ENCODE measurements at places on chromosomes 4 and X.

DNA sequence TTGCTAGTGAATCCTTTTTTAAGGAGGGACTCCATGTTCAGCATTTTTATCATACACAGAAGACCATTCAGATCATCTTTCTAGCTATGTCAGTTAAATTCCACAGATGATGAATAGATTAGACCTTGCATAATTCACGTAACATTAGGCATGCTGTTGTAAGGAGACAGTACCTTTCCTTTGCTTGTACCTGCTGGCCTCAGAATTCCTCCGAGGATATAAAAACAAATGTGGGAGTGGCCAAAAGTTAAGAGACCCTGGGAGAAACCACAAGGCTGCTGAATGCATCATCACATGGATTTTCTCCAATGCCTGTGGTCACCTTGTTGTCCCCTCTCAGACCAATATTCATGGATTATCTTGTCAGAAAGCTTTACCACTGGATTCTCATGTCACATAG lies 201.4 kb downstream of the MAGEB17 start:
- DNase-seq, result no peak

DNA sequence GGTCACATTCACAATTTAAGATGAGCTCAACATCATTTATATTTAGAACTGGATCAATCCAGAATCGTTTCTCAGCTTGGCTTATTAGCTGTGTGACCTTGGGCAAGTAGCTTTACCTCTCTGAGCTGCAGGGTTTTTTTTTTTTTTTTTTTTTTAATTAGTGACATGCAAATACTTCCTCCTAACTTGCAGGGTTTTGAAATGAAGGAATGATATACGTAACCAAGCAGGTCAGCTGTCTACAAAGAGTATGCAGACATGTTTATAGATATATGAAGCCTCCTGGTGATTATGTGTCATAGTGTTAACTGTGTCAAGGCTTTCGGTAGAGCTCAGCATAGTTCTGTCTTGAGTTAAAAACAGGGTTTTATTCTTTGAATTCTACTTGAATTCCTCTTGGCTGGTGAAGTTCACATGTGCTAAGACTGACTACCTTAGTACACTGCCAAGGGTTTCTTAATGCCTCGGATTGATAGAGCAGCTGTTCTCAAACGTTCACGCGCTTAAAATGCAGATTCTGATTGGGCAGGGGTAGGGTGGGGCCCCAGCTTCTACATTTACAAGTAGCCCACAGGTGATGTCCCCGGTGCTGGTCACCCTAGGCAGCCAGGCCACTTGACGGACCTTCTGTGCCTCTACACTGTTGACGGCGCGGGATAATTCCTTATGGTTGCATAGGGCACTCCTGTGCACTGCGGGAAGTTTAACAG lies 654 bp upstream of the STS start:
- no peak for DNase-seq

DNA sequence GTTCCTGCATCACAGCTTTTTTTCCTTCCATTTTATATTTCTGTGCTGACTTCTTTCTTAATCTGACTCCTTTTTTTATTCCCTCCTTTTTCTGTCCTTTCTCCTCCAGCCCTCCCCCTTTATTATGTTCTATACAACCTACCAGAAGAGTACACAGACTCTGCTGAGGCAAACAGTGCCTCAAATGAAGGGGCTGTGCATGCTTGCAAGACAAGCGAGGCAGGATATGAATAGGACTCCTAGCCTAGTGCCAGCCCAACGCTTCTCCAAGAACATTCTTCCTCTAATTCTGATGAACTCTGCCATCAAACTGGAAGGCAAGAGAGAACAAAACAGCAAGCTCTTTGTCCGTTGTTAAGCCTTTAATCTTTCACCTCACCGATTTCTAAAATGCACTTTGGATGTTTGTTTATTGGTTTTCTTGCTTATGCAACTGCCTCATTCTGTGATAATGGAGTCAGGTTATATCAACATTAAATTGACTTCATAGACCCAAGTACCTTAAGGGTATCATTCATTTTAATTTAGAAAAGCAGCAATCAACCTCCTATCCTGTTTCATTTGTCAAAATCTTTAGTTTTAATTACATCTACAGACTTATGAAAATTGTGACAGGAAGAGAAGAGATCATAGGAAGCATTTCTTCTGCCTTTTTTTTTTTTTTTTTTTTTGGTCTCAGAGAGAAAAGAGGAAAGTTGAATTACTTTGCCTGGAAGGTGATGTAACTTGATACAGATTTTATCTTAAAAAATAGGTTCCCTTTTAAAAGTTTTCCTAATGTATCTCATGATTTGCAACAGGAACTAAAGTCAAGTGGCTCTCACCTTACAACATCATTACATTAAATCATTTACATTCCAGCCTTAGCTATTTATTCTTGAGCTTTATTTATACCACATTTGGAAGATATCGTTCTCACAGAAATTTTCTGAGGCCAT lies 284.7 kb upstream of the FTHL17 start:
- no peak for DNase-seq

DNA sequence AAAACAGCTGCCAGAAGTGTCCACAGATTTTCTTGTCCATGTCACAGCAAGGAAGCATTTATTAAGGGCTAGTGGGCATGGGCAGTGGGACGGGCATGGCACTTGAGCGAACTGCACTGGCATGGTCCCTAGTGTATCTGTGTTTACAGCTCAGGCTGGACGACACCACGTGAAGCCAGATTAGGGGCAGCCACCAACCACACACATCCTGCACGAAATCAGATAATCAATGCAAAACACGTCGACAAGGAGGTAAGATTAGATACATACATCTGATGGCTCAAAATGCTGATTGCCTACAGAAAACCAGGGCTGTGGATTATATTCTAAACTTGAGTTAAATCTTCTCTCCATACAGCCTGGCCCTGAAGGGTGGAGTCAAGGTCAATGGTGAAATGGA lies 103.8 kb upstream of the ATP6AP2 start:
- no peak for DNase-seq

GRCh38 chr4:164169591-164169990 lies 584.3 kb upstream of the SMIM31 start:
- no peak for DNase-seq

- DNase-seq, result no peak
These were observed 106.3 kb upstream of the MID1 start for GRCh38 chrX:10726647-10727046.

DNA sequence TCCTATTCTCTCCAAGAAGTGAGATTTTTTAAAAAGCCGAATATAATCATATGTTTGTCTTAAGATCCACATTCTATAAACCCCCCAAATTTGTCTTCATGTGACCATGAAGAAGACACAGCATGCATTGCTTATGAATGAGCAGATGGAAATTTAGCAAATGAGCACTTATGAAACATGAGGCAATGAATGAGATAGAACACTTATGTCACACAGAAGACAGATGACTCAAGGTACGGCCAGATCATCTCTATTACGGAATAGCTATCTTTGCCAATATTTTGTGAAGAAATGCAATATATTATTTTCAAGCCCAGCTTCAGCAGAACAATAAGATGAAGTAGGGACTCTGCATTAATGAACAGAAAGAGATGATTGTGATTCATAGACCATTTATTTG lies 21.4 kb downstream of the PHEX start:
- no peak for DNase-seq

DNA sequence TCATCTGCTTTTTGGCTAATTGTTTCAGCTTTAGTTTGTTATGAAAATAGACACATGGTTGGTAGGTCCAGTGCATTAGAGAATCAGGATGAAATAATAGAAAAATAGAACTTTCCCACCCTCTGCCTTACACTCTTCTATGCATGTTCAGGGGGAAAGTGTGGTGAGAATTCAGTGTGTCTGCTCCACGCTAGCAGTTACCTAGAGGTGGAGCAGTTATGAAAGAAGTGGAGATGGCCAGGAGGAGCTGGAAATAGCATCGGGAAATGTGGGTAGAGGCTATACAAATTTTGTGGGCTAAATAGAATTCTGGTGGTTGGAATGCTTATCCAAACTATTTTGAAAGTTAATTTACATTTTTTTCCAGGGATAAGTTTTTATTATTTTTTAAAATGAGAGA lies 91.4 kb upstream of the MAD2L1 start:
- no peak for DNase-seq

GRCh38 chr4:101843054-101843453 lies 52.5 kb downstream of the BANK1 start:
- DNase-seq, result no peak

- DNase-seq, result no peak
These were observed 112.8 kb upstream of the ATXN3L start for GRCh38 chrX:13432414-13433297.

DNA sequence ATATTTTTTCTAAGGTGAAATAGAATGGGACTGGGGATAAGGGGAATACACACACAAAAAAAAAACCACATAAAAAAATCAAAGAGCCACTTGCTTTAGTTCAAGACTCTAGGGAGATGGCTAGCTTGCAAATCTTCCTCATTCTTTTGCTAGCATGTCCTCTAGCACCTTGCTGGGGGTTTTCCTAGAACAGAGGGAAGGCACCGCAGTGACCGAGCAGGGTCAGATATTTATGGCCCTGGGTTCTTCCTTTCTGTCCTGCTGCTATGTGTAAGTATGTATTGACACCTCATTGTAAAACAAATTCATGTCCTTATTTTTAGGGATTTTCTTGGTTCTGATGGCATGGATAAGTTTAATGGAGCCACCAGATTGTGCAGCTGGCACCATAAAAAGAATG lies 81.2 kb downstream of the SHISA3 start:
- DNase-seq, result no peak

- no peak for DNase-seq
These were observed 47.6 kb downstream of the SPIN3 start for GRCh38 chrX:56947699-56948098.

- no peak for DNase-seq
These were observed 66.3 kb downstream of the ZFYVE28 start for GRCh38 chr4:2352171-2352570.

- no peak for DNase-seq
These were observed 11.0 kb upstream of the CYTL1 start for GRCh38 chr4:5030221-5030620.

GRCh38 chr4:84647312-84647884 lies 64.5 kb downstream of the CDS1 start:
- DNase-seq, result no peak

DNA sequence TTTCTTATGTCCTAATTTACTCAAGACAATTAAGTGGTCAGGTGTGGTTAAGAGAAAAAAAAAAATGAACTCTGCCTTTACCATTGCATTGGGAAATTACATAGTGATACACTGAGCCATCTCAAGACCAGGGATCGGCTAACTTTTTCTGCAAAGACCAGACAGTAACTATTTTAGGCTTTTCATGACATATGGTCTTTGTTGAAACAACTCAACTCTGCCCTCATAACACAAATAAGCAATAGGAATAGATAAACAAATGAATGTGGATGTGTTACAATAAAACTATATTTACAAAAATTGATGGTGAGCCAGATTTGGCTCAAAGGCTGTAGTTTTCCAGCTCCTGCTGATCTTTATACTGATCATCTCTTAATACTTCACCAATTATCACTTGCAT lies 632.6 kb upstream of the INTU start:
- DNase-seq, result no peak

- no peak for DNase-seq
These were observed 20.5 kb downstream of the RWDD4 start for GRCh38 chr4:183638436-183638835.

- no peak for DNase-seq
These were observed 44.5 kb downstream of the DTHD1 start for GRCh38 chr4:36325926-36326325.

- DNase-seq, result no peak
These were observed 41.7 kb downstream of the LIN54 start for GRCh38 chr4:82968972-82969371.

DNA sequence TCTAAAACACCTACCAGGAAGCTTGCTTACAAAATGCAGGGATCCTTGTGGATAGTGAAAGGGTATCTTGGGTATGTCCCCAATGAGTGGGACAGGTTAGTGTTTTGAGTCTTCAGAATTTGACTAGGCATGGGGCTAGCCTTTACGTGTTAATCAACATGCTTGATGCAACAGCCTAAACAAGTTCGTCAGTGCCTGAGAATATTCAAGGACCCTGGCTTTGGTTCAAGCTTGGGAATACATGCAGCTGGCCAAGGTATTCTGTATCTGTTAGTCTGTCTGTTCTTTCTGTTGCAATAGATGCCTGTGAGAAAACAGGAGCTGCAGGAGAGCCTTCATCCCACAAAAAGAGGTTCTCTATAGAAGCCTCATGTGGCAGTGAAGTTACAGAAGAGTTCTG lies 149.5 kb downstream of the CCNG2 start:
- no peak for DNase-seq

GRCh38 chr4:182679533-182679932 lies 237.7 kb downstream of the DCTD start:
- DNase-seq, result no peak

- no peak for DNase-seq
These were observed 142.8 kb downstream of the SLIT2 start for GRCh38 chr4:20394512-20394911.

DNA sequence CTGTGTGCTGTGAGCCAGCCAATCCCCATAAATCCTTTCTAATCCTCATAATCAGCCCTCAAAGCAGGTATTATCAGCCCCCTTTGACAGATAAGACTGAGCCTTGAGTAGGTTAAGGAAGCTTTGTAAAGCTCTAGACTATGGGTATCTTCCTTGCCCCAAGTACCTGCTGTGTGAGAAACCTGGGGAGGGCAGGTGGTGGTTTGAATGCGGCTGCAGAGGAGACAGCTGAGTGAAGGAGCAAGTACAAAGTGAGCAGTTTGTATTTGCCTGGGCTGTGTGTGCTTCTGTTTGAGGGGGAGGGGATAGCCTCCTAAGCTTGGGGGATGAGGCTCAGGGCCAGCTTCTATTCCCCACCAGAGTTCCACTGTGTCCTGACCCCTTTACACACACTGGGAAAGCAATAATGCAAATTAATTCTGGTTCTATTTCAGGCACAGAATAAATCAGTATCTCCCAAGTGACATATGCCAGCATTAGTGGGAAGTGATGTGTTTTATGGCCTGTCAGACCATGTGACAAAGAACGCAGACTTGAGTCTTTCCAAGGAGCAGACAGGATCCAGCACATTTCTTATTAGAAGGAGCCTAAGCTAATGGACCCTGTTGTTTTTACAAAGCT lies 63.5 kb downstream of the EVC start:
- no peak for DNase-seq

DNA sequence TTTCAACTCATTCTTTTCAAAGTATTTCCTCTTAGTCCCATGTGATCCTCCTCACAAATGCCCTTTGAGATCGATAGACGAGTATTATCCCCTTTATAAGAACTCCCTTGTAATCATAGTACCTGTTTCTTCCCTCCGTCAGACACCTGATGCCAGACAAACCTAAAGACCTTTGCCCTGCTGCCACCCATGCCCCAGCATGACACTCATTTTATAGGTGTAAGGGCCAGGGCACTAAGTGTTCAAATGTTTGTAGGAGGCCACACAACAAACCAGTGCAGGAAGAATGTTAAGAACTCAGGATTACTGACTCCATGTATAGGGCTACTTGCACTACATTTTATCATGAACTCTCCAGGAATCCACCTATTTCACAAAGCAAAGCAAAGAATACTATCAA lies 115.6 kb upstream of the DIAPH2 start:
- DNase-seq, result no peak

GRCh38 chr4:147461161-147461560 lies 19.7 kb upstream of the EDNRA start:
- DNase-seq, result no peak
